ENCODE measurements at places on chromosomes 6 and 20.

GRCh38 chr6:82893889-82894652 lies 171.6 kb downstream of the UBE3D start:
- no peak for DNase-seq

- no peak for DNase-seq
Observed at GRCh38 chr6:145241039-145241438, 494.3 kb downstream of the EPM2A start.

GRCh38 chr20:63252284-63252711 lies 2.0 kb downstream of the NKAIN4 start:
- no peak for DNase-seq

- no peak for DNase-seq
Observed at GRCh38 chr20:54029176-54029575, 41.2 kb downstream of the BCAS1 start.

GRCh38 chr6:167094820-167095637 lies 27.9 kb upstream of the CCR6 start:
- DNase-seq: no peak

DNA sequence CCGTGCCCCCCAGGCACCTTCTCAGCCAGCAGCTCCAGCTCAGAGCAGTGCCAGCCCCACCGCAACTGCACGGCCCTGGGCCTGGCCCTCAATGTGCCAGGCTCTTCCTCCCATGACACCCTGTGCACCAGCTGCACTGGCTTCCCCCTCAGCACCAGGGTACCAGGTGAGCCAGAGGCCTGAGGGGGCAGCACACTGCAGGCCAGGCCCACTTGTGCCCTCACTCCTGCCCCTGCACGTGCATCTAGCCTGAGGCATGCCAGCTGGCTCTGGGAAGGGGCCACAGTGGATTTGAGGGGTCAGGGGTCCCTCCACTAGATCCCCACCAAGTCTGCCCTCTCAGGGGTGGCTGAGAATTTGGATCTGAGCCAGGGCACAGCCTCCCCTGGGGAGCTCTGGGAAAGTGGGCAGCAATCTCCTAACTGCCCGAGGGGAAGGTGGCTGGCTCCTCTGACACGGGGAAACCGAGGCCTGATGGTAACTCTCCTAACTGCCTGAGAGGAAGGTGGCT lies 960 bp downstream of the TNFRSF6B start:
- no peak for DNase-seq

DNA sequence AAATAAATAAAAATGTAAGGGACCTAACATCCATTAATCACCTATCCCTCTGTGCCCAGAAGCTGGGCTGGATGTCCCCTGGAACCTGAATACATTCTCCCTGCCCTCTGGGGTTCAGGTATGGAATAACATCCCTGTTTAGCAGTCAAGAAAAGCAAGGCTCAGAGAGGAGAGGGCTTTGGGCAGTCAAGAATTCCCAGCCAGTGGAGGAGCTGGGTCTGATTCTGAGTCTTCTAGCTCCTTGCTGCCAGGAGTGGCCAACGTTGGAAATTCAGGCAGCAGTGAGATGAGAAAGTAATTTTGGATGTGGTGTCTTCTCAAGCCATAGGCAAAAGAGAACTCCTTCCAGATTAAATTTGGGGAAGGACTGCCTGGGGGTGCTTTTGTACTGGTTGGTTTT lies 42.6 kb upstream of the ZNFX1 start:
- no peak for DNase-seq
